ENCODE measurements at places on chromosomes 1 and 21.

GRCh38 chr21:33374080-33374449, 29.1 kb upstream of the IFNGR2 start:
- no peak for DNase-seq

GRCh38 chr1:57881639-57882038, 457.8 kb upstream of the DAB1 start:
- no peak for DNase-seq

DNA sequence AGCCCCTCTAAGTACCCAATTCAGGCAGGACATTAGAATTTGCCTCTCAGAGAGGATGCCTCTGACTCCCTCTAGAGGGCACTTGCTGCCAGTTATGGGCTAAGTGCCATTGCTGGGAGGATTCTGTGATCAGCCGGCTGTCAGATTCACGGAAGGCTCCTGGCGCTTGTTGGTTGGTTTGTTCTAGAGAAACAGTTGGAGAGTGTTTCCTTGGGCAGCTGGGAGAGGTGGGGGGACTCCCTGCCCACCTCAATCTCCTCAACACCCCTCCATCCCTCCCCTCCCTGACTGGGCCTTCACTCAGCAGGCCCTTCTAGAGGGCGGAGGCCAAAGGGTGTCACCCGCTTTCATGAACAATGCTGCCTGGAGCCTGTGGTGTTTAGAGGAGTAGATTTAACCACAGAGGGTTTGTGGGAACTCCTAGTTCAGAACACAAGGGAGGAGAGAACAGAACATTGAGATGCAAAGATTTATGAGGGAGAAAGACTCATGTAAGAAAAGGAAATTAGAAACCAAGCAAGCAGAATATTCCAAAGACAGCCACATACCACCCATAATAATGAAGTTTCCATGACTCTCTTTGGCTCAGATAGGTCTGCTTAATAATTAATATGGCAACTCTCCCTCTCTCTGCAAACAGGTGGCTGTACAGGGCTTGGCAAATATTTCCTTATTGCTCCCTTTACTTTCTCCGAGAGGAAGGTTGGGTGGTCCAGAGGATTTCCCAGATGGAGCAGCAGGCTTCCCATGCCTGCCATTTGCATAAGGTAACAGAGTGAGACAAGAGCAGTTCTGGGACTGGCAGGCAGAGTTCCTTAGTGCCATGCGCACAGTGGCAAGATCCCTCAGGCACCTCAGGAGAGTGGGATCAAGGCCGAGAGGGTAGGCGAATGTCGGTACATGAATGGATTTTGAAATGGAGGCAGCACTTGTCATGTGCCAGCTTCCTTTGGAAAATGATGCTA, 30.0 kb upstream of the ACP6 start:
- peak; percentile 61 for DNase-seq

DNA sequence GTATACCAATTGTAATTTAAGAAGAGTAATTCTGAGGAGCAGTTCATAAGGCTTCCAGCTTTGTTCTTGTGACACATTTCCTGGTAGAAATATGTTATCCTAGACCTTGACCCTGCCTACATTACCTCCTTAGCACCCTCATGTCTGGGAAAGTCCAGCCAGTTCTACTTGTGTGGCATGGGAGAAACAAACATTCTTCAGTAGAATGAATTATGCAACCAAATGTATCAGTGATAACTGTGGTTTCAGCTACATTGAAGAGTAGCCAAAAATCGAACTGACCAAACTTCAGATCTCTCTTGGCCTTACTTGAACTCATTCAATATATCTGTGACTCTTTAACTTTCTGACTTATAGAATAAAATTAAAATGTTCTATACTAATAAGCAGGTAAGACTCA, 308.1 kb upstream of the LYPLAL1 start:
- DNase-seq, result no peak

GRCh38 chr1:237566581-237566980, 324.1 kb downstream of the ZP4 start:
- DNase-seq, result no peak

DNA sequence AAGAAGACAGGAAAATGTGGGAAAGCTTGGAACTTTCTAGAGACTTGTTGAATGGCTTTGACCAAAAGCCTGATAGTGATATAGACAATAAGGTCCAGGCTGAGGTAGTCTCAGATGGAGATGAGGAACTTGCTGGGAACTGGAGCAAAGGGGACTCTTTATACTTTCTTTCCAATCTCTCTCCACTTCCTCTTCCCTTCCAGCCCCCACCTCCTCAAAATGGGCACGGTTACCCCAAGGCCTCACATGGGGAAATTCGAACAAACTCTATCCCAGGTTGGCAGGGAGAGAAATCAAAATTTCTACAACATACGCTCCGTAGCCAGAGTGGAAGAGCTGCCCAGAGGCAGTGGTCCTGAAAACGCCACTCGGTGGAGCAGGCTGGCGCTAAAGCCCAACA, 15.2 kb downstream of the PPT1 start:
- no peak for DNase-seq

- DNase-seq, result no peak
Measured at GRCh38 chr1:20353836-20354235, 63.2 kb downstream of the VWA5B1 start.

Measured in stimulated activated CD8-positive, alpha-beta memory T cell treated with anti-CD3 and anti-CD28 coated beads, Interleukin-4, amount 100 ng/mL, for 48 hours (primary cell).